ENCODE measurements at places on chromosomes 2 and 18. TPM values are rescaled to one million over a fixed set of nuclear protein-coding genes. Genes with fewer than 3 reads are reported as not detected.

DNA sequence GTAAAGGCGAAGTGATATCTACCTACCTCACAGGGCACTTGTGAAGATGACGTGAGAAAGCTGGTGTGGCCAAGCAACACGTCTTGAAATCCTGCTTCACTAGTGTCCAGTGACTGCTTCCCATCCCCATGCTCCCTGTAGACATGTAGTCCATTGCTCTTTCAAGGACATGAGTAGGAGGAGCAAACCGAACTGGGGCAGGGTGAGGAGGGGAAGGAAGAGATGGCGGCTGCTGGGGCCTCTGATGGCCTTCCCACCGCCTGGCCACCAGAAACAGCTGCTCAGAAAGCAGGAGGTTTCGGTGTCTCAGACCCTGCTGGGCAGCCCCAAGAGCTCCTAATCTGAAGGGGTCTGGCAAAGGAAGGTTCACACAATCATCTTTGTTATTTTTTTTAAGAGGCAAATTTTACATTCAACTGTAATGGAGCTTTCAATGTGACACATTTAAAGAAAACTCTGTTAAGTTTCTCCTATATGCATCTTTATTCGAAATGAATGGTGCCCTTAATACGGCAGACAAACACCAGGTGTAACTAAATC lies 14.7 kb downstream of the CPLX4 start:
- no peaks in the 10 kb centered on the region for H3K27me3 ChIP-seq
- H3K4me3 ChIP-seq: no peak overlapping the region
- no peak for DNase-seq
- no peak overlapping the region for H3K27ac ChIP-seq
- no peaks in the 10 kb centered on the region for H3K36me3 ChIP-seq

DNA sequence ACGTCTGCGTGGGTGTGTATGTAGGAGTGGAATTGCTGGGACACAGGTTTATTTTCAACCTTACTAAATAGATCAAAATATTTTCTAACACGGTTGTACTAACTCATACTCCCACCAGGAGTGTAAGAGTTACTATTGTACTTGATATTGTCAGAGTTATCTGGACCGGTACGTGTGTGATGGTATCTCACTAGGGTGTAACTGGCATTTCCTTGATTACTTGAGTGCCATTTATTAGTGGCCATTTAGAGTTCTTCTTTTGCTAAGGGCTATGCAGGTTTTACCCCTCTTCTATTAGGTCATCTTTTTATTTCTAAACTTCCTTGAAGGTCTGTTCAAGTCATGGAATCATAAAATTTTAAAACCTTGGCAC lies 33.5 kb downstream of the CENPO start:
- no peak overlapping the region for H3K27ac ChIP-seq
- no peaks in the 10 kb centered on the region for H3K36me3 ChIP-seq
- no peaks in the 10 kb centered on the region for H3K27me3 ChIP-seq
- H3K4me1 ChIP-seq: no peaks in the 10 kb centered on the region
- no peak overlapping the region for H3K4me3 ChIP-seq

NRP2 gene
- 67.3 TPM for total RNA-seq

MYO7B gene
- total RNA-seq: 2.0 TPM

RABL2A gene
- 16.1 TPM for total RNA-seq

DNA sequence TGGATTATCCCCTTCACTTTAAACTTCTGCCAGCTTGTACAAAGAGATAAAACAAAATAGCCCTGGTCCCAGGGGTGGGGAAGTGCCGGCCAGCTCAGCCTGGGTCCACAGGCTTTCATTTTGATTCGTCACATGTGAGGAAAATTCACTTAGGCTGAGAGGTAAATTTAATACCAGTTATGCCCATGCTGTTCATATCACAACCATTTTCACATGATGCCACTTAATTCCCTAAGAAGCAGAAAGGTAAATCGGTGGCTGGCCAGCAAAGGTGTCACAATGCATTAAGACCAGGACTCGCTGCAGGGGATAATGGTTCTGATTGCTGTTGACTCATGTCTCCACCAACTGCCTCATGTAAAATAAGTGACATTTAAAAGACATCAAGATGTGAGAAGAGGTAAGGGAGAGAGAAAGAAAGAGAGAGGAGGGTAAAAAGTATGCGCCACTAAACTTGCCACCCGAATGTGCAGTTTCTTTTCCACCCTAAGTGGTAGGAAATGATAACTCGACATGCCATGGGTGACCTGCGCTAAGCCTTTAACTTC lies 261.0 kb upstream of the SIX3 start:
- H3K36me3 ChIP-seq: no peaks in the 10 kb centered on the region
- DNase-seq: no peak
- no peaks in the 10 kb centered on the region for H3K27me3 ChIP-seq
- H3K27ac ChIP-seq: no peak overlapping the region
- no peaks in the 10 kb centered on the region for H3K4me1 ChIP-seq
- H3K4me3 ChIP-seq: no peak overlapping the region

DNA sequence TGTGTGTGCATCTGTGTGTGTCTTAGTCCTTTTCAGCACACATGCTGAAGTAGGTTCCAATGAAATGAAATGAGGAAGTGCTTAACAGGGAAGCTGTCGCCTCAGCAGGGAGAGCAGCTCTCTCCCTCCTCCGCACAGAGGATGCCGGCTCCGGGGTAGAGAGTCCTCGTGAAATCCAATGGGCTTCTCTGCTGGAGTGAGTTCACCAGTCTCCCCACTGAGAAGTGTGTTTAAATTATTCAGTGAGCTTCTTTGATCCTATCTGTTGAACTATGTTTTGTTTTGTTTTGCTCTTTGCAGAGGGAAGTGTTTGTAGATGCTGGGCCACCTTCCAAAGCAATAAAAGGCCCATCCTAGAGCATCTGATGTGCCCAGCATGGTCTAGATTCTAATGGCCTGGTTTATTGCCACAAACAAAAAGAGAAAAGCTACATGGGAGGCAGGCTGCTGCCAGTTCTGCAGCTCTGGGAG lies 6.7 kb downstream of the PPP1R7 start:
- H3K27me3 ChIP-seq: no peaks in the 10 kb centered on the region
- no peak overlapping the region for H3K4me3 ChIP-seq
- no peak for DNase-seq
- peaks cover 1% of the 10 kb centered on the region for H3K4me1 ChIP-seq

DNA sequence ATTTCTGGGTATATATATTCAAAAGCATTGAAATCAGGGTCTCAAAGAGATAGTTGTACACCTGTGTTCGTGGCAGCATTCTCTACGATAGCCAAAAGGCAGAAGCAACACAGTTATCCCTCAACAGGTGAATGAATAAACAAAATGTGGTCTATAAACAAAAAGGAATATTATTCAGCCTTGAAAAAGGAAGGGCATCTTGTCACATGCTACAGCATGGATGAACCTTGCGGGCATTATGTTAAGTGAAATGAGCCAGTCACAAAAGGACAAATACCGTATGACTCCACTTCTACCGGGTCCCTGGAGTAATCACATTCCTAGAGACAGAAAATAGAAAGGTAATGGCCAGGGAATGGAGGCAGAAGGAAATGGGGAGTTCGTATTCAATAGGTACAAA lies 228.8 kb downstream of the SH3BP4 start:
- no peak overlapping the region for H3K27ac ChIP-seq
- DNase-seq: no peak
- no peaks in the 10 kb centered on the region for H3K36me3 ChIP-seq
- no peak overlapping the region for H3K4me3 ChIP-seq
- no peaks in the 10 kb centered on the region for H3K27me3 ChIP-seq

GRCh38 chr2:134272806-134273205 lies 18.9 kb downstream of the MGAT5 start:
- no peak for DNase-seq
- no peak overlapping the region for H3K4me3 ChIP-seq
- no peaks in the 10 kb centered on the region for H3K4me1 ChIP-seq
- no peaks in the 10 kb centered on the region for H3K36me3 ChIP-seq
- H3K27me3 ChIP-seq: no peaks in the 10 kb centered on the region

DNA sequence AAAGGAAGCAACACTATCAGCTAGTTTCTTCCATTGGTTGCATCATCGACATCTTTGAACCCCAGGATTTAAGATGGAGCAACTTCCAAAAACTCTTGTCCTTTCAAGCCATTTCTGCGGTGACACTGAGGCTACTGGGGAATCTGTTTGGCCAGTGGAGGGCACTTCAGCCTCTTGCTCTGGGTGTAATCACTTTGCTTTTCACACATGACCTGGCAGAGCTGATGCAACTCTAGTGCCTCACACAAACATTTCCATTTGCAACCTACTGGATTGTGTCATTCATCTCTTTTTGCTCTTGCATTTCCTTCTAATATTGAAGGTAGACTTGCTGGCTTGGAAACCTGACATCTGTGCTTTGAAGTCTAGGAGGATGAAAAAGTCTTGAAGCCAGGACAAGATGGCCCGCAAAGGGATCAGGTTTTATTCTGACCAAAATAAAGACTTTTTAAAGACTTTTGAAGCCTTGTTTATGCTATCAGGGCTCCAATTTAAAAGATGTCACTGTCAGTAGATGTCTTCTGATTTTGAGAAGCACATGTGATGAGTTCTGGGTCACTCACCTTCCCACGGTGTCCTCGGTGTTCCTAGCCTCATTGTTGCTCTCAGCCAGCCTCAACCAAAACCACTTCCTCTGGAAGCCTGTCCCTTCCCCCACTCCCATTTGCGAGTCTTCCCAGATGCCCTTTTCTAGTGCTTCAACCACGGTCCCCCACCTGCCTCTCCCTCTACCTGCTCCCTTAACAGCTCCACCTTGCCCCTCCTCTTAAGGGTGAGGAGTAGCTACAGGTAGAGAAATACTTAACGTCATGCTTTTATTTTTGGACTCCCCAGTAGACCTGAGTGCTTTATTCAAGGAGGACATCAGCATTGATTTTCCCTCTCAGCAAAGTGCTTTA lies 69.7 kb upstream of the KCNE4 start:
- H3K36me3 ChIP-seq: no peaks in the 10 kb centered on the region
- no peak overlapping the region for H3K4me3 ChIP-seq
- H3K27me3 ChIP-seq: no peaks in the 10 kb centered on the region
- DNase-seq: peak; percentile 70

- no peaks in the 10 kb centered on the region for H3K36me3 ChIP-seq
- H3K4me1 ChIP-seq: peaks cover 4% of the 10 kb centered on the region
- no peaks in the 10 kb centered on the region for H3K27me3 ChIP-seq
- H3K27ac ChIP-seq: no peak overlapping the region
- DNase-seq: peak; percentile 54
- H3K4me3 ChIP-seq: no peak overlapping the region
Measured at GRCh38 chr2:21317131-21317530, 193.4 kb downstream of the TDRD15 start.

GRCh38 chr18:76487782-76488181 lies 7.3 kb downstream of the ZNF516 start:
- H3K27ac ChIP-seq: no peak overlapping the region
- H3K4me1 ChIP-seq: no peaks in the 10 kb centered on the region
- H3K27me3 ChIP-seq: no peaks in the 10 kb centered on the region
- no peak for DNase-seq
- no peak overlapping the region for H3K4me3 ChIP-seq

DNA sequence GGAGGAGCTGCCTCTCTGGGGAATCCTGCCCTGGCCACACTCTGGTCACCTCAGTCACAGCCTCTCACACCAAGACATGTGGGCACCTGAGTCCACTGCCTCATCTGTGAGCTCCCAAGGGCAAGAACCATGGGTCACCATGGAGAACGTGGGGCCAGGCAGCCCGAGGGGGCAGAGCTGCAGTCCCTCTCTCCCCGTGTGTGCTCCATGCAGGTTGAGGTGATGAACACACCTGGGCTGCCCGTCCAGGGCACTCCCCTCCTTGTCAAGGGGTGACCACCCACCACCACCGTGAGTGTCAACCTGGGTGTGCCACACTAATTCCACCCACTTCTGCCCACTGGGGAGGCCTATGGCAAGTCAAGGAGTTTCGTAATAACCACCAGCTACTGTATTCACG lies 159.6 kb upstream of the RAB6C start:
- no peak overlapping the region for H3K27ac ChIP-seq
- no peaks in the 10 kb centered on the region for H3K36me3 ChIP-seq
- H3K4me3 ChIP-seq: no peak overlapping the region
- no peaks in the 10 kb centered on the region for H3K27me3 ChIP-seq
- H3K4me1 ChIP-seq: no peaks in the 10 kb centered on the region
- no peak for DNase-seq

DNA sequence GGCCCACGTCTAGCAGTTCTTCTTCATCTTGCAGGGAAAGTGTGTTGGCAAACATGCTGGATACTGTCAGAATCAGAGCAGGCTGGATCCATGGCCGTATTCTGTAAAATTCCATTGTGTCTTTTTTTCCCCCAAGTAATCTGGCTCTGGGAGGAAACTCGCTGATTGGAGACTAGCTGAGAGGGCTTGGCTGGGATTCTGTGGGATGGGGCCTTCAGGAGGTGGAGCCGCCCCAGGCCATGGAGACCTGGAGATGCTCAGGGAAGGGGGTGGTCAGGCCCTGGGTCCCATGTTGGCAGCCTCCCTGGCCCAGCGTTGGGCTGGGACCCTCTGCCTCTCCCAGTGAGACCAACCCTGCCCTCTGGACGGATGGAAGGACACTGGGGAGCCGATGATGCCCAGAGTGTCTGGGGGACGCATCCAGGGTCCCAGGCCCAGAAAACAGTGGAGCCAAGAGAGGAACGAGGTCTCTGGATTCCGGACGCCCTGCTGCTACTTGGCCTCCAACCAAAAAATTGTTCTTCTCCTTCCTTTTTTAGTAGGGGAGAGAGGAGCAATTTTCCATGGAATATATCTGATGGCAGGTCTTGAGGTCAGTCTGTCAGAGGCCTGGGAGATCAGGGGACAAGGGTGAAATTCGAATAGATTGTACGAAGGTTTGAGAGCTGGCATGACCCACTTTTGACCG lies 114.5 kb downstream of the AGAP1 start:
- H3K4me1 ChIP-seq: no peaks in the 10 kb centered on the region
- no peak for DNase-seq
- no peak overlapping the region for H3K4me3 ChIP-seq
- H3K27me3 ChIP-seq: no peaks in the 10 kb centered on the region
- H3K36me3 ChIP-seq: no peaks in the 10 kb centered on the region

- no peak overlapping the region for H3K4me3 ChIP-seq
- H3K36me3 ChIP-seq: no peaks in the 10 kb centered on the region
- no peak for DNase-seq
- H3K4me1 ChIP-seq: peaks cover 13% of the 10 kb centered on the region
Measured at GRCh38 chr18:3596637-3597384, 146.8 kb downstream of the TGIF1 start.
